Glomerular endothelial cell (primary cell): ENCODE measurements at places on chromosomes 6 and 20. TPM values are rescaled to one million over a fixed set of nuclear protein-coding genes. Genes with fewer than 3 reads are reported as not detected.

DNA sequence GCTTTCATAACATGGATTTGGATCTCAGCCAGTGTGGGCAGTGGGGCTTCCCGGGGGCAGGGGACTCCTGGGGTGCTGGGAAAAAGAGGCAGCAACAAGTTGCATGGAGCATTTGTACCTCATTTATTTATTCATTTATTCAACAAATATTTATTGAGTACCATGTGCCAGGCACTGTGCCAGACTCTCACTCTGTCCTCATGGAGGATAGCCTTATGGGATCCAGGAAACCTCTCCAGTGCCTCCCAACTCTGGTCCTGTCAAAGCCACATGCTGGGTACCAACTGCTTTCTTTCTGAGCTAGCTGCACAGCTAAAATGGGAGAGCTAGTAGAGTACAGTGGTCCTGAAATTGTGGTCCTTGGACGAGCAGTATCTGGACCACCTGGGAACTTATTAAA is 87.8 kb upstream of the EPB41L1 start:
- DNase-seq = no peak

Gene SEMG2
- not detected in 2 replicates for total RNA-seq

Gene GLP1R
- not detected in 2 replicates for total RNA-seq

DNA sequence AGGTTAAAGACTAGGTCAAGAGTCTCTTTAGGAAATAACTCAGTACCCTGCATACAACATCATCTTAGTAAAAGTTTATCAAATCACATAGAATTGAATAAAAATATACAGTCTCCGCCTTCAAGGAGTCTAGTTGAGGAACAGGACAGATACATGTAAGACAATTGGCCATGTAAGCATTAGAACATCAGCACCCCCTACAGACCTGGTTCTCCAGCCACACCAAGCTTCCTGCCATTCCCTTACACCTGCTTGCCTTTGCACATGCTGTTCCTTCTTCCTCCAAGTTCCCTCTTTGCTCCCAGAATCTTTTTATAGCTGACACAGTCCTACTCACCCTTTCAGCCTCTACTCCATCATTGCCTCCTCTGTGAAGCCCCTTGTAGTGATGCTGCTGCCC is 187.8 kb upstream of the LRFN2 start:
- DNase-seq = no peak
